ENCODE measurements at places on chromosomes 13 and 19.

DNA sequence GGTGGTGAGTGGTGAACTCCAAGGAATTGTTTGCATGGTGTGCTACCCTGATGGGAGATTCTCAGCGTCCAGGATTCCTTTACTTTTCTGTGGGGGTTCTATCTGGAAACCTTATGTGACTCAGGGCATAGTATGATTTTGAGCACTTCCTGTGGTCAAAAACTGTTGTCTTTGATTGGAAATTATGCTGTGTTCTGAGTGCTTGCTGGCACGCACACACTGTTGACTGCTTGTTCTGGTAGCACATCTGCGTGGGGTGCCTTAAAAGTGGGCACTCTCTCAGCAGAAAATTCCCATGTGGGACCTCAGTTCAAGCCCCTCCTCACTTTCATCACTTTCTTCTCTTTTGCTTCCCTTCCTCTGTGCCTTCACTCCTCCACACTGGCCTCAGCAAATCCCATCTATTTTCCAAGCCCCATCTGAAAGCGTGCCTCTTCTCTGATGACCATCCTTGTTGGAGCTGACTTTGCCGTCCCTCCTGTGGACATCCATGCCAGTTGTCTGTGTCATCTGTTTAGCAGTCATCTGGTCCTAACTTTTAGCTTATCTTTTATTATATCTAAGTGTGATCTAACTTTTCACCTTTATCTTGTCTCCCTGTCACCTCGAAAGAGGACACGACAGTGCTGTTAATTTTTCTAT is 56.4 kb upstream of the NPAS1 start:
- DNase-seq: no peak

DNA sequence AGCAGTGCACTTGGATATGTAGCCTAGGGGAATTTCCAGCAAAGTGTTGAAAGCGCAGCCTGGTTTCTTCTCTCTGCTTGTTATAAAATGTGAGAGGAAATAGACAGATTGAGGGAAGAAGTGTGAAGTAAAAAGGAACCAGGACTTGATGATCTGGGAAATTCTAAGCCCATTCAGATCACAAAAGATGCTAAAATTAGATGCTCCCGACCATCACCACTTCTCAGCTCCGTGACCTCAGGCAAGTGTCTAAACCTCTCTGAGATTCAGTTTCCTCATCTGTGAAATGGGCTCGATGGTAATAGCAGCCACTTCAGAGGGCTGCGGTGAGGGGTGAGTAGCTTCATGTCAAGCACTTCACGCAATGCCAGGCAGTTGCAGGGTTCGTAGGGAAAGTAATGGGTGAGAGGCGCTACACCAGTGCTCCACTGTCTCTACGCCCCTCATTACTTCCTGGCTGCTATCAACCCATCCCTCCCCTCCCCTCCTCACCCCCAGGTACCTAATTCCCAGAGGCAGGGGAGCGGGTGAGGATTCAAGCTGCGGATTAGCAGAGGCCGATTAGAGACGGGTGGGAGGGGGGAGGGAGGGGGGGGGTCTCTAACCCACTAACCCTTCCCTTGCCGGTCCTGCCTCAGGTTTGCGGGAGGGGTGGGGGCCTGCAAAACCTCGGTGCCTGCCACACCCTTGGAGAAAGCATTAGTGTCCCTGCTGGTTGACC is 9.0 kb upstream of the NFIC start:
- DNase-seq: no peak

DNA sequence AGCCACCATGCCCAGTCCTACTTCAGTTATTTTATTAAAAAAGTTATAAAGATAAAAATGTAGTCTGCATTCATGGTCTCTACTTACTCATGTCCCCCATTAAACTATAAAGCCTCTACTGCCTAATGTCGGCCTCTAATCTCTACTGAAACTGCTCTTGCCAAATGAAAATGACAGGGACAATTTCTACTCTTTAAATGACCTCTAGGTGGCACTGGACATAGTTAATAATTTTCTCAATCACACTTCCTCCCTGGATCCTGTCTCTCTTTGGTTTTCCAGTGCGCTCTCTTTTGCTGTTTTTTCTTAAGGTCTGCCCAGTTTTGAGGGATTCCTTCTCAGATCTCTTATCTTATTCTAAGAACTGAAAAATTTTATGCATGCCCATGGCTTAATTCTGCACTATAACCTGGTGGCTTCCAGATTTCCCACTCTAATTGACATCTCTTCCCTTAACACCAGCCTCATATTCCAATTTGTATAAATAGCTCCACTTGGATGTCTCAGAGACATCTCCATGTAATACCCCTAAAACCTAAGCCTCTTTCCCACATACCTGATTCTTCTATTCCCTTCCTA is 54.3 kb downstream of the MTMR6 start:
- DNase-seq: no peak

DNA sequence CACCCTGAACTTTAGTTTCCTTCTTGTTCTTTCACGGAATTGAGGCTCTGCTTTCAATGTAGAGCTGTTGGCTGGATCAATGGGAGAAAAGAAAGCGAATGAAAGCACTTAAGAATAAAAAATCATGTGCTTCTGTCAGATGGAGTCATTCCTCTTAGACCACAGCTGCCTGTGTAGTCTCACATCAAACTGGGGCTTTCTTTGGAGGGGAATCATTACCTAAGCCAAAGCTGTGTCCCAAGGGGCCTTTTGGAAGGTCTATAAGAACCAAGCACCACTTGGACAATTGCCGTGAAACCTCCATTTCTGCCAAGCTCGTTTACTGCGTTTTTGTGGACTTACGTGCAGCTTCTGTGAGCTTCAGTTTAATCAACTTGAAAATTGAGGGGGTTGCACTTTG is 44.2 kb upstream of the RNF113B start:
- no peak for DNase-seq

DNA sequence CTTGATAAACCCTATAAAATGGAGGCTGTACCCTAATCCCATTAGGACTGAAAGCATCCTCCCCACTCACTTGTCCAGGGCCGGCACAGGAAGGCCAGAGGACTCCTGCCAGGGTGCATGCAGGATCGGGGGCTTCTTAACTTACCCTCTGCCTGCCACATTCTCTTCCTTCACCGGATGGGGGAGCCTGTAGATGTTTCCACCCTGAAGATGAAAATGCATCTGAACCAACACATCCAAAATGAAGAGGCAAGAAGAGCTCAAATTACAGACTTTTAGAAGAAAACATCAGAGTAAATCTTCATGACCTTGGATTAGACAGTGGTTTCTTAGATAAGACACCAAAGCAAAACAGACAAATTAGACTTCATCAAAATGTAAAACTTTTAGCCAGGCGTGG is 25.9 kb upstream of the NAPA start:
- DNase-seq: no peak

DNA sequence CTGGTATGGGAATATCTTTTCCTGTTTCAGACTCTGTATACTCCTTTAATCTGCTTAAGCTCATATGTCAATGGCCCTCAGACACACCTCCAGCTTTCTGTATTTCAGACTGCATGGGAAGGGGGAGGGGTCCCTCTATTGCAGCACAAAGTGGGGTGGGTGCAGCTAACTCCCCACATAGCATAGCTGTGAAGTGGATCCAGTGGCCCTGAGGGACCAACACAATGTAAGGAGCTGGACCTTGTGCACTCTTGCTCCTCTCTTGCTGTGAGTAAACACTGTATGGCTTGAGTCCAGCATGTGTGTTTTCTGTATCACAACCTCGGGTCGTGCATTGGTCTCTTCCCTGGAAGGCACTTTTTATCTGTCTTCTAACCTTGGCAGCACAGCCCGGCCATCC is 669.9 kb downstream of the PCDH9 start:
- no peak for DNase-seq

GRCh38 chr19:55694656-55695491 is 19.8 kb downstream of the EPN1 start:
- no peak for DNase-seq

DNA sequence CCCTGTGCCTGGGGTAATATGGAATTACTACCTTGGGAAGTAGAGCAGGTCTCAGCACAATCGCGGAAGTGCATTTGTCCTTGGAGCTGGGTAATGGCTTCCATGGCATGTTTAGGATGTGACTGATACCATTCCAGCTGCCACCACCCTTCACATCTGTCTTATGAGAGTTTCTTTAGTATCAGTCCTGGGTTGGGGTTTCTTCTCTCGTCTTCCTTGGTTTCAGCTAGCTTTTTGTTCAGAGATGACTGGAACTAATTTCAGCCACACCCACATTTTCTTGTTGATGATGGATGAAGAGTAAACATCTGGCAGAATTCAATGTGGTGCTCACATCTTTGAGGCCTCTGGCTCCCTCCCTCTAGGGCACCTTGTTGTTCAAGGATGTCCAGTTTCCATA is 212.9 kb upstream of the SOX21 start:
- no peak for DNase-seq

DNA sequence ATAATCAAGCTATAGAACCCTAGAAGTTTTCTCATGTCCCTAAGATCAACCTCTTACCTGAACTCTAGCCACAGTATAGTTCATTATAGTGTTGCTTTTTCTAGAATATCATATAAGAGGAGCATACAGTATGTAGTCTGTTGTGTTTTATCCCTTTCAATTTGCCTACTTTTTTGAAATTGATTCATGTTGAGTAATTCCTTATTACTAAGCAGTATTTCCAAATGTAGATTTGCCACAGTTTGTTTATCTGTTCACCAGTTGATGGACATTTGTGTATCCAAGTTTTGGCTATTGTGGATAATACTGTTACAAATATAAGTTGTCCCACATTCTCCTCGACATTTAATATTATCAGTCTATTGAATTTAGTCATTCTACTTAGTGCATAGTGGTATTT is 138.0 kb downstream of the LMO7 start:
- no peak for DNase-seq

GRCh38 chr13:40787062-40787461 is 2.3 kb upstream of the SLC25A15 start:
- DNase-seq: no peak

DNA sequence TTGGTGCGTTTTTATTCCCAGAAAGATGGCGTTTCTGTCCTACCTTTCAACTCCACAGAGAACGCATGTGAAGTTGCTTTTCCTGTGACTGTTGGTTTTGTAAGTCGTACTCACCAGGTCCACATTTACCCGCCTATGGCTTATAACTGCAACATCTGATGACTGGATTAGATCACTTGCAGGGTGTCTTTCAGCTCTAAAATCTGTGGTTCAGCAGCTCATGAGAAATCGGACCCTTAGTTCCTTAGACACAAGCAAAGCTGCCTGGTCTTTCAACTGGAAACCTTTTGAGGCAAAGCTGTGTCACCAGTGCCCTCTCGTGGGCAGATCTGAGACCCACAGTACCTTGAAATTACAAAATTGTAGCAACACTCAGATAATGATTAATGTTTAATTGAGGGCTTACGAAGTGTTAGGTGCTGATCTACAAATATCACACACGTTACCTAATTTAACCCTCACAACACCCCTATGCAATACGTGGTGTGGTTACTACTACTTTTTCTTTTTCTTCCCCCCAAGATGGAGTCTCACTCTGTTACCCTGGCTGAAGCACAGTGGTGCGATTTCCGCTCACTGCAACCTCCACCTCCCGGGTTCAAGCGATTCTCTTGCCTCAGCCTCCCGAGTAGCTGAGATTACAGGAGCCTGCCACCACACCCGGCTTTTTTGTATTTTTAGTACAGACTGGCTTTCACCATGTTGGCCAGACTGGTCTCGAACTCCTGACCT is 65.4 kb downstream of the RUBCNL start:
- DNase-seq: peak; percentile 55

GRCh38 chr13:93355094-93355493 is 128.5 kb downstream of the GPC6 start:
- DNase-seq: no peak

- DNase-seq: peak; percentile 1
Observed at GRCh38 chr19:6161271-6161850, 25.9 kb downstream of the ACSBG2 start.

DNA sequence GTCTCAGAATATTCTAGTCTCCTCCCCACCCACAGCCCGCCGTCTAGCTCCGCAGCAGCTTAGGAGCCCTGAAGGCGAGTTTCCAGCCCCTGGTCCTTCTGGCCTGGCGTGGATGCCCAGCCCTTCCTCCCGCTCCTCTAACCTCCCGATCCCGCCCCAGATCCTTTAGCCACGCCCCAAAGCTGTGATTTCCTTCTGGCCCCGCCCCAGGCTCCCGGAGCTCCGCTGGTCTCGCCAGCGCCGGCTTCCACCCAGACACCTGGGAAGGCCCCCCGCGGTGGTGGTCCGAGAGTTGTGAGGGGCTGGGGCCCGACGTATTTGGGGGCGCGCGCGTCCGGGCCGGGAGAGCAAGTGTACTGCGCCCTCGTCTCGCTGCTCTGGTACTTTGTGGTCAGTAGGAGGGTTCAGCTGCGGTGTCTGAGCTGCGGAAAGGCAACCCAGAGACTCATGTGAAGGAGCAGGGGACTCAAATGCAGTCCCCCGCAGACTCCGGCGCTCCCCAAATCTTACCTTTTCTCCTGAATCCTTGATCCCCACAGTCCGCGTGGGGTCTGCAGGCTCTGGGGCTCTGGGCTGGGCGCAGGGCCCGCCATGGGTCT is at the start of gene CGB7:
Gene CGB7 (minus strand): TSS at position 114 of the 599 bp plus-strand sequence. CDS start 2,374 bp downstream, outside the sequence.
- DNase-seq: peak; percentile 35

- DNase-seq: no peak
Observed at GRCh38 chr19:1383017-1383311, 743 bp upstream of the NDUFS7 start.

DNA sequence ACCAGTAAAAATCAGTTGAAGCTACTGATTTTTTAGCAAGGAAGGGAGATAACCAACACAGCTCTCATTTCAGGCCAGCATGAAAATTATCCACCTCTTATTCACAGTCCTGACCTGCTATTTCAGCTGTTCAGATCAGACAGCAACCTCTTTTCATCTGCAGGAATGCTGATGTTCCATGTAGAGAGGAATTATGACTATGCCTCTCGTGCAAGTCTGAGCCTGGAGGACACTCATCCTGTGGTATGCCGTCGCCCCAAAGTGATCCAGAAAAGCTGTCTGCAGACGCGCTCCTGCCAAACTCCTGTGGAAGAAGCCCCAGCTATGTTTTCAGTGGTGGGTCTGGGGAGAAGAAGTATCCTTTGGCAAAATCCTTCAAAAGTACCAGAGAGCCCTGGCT is 563.5 kb upstream of the SLITRK1 start:
- no peak for DNase-seq

- no peak for DNase-seq
Observed at GRCh38 chr19:11017275-11018035, 56.6 kb downstream of the SMARCA4 start.

DNA sequence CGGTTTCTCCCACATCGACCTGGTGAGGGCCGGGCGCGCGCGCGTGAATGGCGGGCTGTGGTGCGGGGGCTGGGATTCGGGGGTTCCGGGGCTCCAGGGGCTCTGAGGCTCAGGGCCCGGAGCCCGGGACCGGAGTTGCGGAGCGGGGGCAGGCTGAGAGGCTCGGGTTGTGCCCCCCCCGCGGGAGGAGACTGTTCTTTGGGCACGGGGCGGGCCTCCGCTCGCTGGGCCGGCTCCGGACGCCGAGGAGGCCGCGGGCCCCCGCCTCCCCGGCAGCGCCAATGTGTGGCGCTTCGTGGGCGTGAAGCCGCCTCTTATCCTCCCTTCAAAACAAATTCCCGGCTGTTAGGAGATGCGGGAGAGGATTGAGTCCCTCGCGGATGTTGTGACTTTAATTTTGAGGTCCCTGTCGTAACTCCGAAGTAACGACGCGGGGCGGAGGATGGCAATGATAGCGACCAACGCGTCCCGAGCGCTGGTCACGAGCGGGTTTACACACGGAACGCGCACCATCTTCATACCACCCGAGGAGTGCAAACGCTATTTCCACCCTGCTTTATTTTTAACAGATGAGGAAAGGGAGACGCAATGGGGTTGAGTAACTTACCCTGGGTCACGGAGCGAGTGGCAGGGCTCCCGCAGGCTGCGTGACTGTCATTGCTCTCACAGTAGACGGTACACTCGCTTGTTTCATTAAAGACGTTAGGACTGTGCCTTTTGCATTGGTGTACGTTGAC is 536 bp downstream of the UBA2 start:
- DNase-seq: peak; percentile 19

GRCh38 chr13:41823476-41823875 is 137.4 kb downstream of the VWA8 start:
- no peak for DNase-seq
